ENCODE measurements at places on chromosomes 16 and 17.

DNA sequence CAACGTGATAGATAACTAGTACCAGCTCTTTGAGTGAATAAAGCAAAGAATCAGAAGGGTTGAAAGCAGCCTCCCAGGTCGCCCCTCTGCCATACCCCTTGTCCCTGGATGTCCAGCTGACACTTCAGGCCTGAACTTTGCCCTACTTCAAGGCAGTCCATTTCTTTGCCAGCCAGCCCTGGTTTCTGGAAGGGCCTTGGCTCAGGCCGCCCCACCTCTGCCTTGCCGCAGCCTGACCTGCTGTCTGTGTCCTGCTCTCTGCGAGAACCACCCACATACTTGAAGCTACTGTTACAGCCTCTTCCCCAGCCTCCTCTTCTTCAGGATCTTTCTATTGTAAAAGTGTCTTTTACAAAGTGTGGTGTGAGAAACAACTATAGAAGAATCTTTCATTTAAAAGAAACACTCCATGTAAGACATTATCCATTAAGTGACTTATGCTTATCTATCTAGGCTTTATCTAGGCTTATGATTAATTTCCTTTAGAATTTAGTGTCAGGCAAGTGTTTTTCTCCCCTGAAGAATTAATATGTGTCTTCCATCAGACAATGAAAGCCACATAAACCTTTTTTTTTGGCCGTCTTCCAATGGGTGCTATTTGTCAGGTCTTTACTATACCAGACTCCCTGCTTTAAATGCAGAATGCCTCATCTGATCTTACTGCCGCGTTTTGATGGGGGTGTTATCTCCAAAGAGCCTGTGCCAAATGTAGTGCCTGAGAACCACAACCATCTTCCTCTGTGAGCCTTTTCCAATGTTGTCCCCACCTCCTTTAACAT is 133.9 kb downstream of the SOCS1 start:
- no peak for DNase-seq

GRCh38 chr16:76293980-76294379 is 16.8 kb downstream of the CNTNAP4 start:
- no peak for DNase-seq

- DNase-seq = no peak
Observed at GRCh38 chr16:53933407-53933806, 229.5 kb downstream of the FTO start.

GRCh38 chr17:45302649-45303173 is 14.1 kb downstream of the MAP3K14 start:
- peak; percentile 69 for DNase-seq

DNA sequence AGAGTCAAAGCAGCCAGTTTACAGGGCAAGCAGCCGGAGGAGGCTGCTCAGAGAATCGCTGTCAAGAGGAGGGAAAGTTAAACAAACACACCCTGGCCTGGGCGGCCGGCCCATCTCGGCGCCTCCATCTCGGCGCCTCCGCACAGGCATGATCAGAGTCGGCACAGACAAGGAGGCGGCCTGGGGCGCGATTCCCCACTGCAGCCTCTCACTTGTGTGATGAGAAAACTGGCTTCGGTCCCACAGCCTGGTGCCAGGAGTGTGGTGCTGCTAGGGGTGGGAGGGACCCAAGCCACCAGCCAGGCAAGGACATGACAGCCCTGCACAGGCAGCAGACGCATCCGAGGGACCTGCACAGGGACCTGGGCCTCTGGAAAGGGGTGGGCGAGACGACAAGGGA is 17.7 kb downstream of the SLC38A10 start:
- no peak for DNase-seq

- no peak for DNase-seq
Observed at GRCh38 chr17:2124391-2124790, 69.5 kb downstream of the HIC1 start.

DNA sequence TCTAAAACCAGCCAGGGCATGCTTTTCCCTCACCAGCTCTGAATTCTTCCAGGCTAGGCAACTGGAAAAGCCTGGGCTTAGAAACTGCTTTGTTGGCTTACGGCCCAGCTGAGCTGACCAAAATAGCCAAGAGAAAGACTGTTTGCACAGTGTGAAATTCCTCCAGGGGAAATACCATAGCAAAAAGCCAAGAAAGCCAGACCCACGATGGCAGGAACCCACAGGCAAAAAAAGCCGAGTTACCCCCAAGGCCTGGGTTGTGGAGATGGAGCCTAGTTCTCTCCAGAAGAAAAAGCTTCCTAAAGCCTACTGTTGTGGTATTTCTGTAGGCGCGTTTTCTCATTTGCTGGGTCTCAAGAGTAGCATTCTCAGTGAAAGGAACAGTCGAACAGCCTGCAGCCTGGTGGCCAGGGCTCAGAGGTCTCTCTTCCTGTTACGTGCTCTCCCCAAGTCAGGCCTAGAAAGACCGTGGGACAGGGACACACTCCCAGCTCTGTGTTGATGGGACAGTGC is 9.2 kb downstream of the SP2 start:
- peak; percentile 67 for DNase-seq

DNA sequence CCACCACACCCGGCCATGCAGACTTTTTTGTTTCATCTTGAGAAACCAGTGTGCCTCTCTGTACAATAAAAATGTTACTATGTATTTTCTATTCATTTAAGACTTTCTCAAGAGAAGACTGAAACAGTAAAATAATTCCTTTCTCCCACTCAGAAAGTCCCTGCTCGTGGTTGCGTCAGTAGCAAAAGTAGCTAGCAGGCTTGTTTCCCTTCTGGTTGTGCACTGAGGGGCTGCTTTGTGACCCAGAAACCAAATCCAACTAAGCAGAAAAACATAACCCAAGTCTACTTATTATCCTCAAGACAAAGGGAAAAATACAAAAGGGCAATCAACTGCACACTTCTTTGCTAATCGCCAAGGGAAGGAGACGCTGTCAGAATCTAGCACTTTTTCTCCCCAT is 3.4 kb upstream of the PNPO start:
- no peak for DNase-seq

DNA sequence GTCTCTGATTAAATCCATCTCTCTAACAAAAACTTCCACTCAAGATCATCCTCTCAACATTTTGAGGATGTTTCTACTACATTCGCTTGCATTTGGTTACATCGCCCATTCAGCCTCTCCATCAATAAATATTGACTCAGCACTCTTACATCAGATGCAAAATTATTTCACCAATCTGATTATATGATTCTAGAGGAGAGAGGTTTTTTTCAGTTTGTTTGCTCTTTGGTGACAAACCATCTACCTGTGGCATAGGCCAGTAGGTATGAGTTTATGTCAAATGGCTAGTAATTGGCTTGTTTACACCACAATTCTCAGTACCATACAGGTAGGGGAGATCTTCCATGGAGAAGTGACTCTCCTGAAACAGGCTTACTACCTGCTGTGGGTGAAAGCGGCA is 52.3 kb downstream of the TOX3 start:
- no peak for DNase-seq

DNA sequence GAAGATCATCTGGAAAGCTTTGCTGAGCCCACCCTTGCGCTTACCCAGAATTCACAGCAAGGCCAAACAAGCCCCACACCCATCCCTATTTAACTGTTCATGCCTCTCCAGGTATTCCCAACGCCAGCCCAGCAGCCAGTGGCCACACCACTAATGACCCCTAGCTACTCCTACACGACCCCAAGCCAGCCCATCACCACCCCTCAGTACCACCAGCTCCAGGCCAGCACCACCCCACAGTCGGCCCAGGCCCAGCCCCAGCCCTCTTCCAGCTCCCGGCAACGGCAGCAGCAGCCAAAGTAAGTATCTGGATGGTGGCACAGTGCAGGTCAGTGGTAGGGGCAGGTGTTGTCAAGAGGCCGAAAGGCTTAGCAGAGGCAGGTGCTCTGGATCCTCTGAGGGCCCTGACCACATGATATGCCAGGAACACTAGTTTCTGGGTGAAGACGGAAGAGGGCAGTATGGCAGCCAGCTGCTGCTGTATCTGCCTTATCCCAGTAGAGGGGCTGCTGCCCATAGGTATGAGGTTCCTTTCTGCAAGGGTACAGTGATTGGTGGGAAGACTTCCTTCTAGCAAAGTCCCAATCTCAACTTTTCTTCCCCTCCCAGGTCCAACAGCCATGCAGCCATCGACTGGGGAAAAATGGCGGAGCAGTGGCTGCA is 10.7 kb downstream of the PROCA1 start:
- no peak for DNase-seq

- DNase-seq = no peak
Observed at GRCh38 chr16:84607694-84608093, 10.2 kb downstream of the COTL1 start.
